ENCODE measurements at places on chromosomes 12 and 14.

DNA sequence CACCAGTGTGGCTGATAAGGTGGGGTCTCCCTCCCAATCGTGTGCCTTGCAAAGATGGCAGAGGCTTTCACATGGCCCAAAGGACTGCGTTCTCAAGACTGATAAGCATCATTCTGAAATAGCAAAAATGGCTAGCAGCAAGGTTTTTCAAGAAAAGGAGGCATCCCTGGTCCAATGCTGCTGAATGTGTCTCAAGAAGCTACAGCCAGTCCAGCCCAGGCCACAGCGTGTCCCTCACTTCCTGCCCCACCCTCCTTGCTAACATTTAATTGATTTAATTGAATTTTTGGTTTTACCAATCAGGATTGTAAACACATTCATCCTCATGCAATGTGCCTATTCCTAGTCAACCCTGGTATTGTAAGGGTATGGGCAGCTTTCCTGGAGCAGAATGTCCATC lies 55.9 kb downstream of the C14orf132 start:
- DNase-seq, result no peak

DNA sequence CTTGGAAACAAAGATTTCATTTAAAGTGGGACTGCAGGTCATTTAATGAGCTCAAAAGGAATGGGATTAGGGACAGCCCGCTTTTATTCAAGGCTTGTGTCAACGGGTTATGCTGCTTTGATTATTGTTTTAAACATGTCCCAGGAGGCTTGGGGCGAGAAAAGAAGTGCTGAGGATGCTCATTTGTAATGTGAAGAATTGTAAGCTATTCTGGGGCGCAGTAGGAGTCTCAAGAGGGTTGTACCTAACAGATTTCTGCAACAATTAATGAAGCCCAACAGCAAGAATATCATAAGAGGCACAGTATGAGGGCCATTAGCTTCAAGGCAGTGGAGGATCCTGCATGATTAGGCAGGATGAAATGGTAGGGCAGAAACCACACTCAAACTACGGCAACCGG lies 122.5 kb downstream of the KTN1 start:
- peak; percentile 45 for DNase-seq

- peak; percentile 89 for DNase-seq
Observed at GRCh38 chr12:21657326-21658077, at the start of gene LDHB. TSS of gene LDHB (minus strand) at chr12:21657842. CDS start at chr12:21654671, 3,171 bp downstream.

- no peak for DNase-seq
Observed at GRCh38 chr12:124040291-124040690, 67.3 kb downstream of the ZNF664 start.

DNA sequence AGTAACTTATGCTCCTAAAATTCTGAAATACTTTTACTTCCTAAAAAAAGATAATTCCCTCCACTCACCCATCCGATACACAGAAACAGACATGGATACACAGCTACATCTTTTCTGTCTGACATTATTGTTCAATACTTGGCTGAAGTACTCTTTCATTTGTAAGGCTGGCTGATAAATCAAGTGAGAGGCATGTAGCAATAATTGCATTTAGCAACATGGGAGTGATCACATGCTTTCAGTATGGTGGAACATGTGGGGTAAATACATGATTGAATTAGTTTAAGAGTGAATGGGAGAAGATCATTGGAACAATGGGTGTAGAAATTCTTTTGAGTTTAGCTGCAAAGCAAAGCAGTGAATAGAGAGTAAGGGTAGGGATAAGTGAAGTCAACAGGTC lies 25.6 kb downstream of the PTPRQ start:
- no peak for DNase-seq

DNA sequence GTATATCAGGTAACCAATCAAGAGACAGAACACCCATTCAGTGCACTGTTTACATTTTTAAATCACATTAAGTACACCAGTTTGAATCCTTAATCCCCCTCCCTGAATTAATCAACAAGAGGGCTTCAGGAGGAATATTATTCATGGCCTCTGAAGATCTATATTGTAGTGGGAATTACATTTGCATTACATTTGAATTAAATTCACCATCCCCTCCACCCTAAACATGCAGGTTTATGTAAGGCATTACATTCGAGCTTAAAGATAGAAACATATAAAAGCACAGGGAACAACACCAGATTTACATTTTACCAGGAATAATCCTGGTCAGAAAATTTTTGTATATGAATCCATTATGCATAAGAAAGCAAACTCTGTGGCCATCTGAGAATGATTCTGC lies 197.8 kb upstream of the KITLG start:
- no peak for DNase-seq

- no peak for DNase-seq
Observed at GRCh38 chr14:103031566-103031911, 25.8 kb downstream of the CDC42BPB start.

DNA sequence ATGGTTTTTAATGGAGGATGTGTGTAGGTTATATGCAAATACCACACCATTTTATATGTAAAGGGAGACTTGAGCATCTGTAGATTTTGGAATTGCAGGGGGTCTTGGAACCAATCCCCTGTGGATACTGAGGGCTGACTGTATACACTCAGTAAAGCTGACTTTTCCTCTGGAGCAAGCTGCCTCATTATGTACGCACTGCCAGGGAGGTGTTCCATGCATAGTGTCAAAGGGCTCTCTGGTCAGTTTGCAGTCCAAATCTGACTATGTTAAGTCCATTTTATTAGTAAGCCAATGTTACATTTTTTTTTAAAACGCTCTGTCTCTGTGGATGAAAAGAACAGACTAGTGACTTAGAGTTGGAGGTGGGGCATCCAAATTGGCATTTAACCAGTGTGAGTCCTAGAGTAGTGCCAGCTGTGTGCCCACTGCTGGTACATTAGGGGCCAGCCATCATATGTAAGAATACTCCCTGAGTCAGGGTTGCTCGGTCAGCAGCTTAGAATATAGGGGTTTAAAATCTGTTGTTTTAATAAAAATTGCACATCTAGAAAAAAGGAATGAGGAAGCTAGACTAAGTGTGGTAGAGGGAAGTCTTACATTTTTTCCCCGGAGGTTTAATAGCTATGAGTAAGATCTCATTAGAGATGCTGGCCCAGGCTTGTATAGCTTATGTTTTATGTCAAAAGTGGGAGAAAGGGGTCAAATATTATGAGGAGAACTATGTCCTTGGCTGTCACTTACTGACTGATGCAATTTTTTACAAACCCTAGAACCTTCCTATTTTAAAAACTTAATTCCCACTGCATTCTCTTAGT lies 87.0 kb downstream of the TESC start:
- no peak for DNase-seq
